Fibroblast of skin of right biceps (primary cell): ENCODE measurements at places on chromosomes 5 and 9.

DNA sequence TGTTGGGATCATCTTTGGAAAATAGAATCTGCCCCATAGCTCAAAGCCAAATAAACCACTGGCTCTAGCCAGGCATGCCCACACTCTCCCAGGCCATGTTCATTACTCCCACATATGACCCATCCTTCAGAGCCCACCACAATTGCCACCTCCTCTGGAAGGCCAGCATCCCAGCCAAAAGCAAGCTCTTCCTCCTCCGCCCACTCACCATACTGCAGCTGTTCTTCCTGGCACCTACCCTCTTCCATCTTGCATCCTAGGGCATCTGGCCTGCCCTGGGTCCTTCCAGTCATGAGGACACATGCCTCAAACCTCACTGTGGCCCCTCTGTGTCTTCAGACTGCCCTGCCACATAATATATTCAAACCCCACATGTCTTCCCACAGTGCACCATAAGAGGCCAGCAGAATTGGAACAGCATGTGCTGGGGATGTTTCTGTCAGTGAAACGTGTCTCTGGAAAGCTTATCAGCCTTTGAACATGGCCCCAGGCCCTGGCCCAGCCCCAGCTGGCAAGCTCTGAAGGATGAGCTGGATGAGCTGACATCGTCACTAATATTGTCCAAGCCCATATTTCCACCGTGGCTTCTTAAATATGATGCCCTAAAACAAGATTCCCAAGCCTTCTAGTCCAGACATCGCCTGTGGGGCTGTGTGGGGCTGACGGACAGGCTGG, 230.8 kb downstream of the AGTPBP1 start:
- DNase-seq, result no peak

GRCh38 chr5:113507601-113508000, 5.9 kb upstream of the YTHDC2 start:
- DNase-seq, result no peak

- DNase-seq, result no peak
Measured at GRCh38 chr5:137236849-137237507, 262.1 kb downstream of the SPOCK1 start.

- DNase-seq, result no peak
Measured at GRCh38 chr5:168600409-168600808, 21.2 kb upstream of the PANK3 start.

- DNase-seq, result peak; percentile 82
Measured at GRCh38 chr5:77305956-77306355, 95.5 kb downstream of the PDE8B start.

GRCh38 chr9:89743573-89744254, 138.9 kb downstream of the GADD45G start:
- DNase-seq, result no peak

GRCh38 chr9:77999231-77999631, 32.4 kb downstream of the GNAQ start:
- peak; percentile 26 for DNase-seq

GRCh38 chr5:171898386-171898785, 108.1 kb downstream of the FBXW11 start:
- DNase-seq, result no peak

GRCh38 chr5:40754381-40755092, 1.2 kb downstream of the TTC33 start:
- peak; percentile 25 for DNase-seq

DNA sequence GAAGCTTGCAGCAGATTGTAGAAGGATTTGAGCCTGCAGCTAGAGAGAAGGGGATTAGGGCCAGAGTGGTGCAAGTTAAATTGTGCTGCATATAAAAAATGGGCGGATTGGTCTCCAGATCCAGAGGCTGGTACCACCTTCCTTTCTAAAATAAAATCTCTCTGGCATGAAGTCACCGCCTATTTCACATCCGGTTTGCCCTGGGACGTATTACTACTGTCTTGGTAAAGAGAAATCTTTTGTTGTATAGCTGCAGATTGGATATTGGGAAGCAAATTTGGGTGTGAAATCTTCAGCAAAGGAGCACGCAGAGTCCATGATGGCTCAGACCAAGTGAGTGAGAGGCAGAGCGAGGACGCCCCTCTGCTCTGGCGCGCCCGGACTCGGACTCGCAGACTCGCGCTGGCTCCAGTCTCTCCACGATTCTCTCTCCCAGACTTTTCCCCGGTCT, at the start of gene GABRA1:
GABRA1 (plus strand) TSS at position 180 of the 451 bp plus-strand sequence. CDS start 2,691 bp downstream, outside the sequence.
- DNase-seq, result no peak

DNA sequence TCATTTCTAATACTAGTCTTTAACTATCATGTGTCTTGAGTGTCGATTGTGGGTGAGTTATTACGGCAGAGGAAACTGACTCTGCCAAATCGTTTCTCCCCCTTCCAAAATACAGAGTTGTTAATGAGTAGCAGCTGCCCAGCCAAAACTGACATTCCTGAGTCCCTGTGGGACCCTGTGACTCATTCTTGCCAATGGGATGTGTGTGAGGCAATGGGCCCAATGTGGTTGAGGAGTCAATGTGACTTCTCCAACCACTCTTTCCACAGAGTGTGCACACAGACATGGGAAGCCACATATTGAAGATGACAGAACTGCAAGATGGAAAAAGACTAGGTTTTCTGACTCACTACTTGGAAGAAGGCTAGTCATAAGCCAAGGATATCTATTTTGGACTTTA, 434.7 kb downstream of the DTWD2 start:
- DNase-seq, result peak; percentile 100

DNA sequence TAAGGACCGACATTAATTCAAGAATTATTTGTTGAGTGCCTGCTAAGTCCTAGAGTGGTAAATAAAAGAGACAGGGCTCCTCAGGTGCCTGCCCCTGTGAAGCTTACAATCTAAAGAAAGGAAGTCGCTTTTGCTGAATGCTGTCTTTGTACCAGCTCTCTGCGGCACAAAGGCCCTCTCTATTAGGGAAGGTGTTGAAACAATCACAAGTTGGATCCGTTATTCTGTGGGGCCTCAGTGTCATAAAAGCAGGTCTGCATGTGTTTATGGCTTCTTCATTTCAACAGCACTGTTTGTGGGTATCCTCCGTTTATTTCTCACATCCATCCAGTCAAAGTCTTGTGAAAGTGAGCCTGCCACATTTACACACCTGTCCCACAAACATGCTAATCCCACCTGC, 7.0 kb upstream of the MVB12B start:
- no peak for DNase-seq

DNA sequence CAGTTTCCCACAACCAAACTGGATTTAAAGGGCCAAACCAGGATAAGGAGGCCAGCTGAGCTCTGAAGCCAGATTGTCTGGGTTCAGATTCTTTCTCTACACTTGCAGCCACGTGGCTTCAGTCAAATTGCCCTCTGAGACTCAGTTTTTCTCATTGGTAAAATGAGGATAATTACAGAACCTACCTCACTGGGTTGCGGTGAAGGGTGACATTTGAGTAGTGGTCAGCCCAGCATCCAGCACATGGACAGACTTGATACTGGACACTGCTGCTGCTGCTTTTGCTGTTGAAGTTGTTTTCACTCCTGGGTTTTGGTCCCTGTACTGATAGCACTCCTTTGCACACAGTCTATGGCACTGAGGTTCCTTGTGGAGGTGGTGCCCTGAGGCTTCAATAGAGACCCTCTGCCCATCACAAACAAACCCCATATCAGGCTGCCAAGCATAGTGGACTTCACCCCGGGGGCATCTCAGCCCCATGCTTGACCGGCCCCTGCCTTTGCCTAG, 25.7 kb upstream of the CDKN2AIPNL start:
- no peak for DNase-seq

DNA sequence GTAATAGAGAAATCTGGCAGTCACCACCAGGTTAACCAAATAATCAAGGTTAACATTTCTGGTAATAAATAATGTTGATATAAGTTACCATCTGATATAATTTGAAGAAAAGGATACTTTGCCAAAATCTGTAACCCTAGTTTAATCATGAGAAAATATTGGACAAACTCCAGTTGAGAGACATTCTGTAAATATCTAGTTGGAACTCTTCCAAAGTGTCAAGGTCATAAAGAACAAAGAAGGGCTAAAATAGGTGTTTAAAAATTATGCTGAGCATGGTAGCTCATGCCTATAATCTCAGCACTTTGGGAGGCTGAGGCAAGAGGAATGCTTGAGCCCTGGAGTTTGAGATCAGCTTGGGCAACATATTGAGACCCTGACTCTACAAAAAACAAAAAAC, 253.3 kb downstream of the MRPS30 start:
- no peak for DNase-seq

GRCh38 chr5:119742311-119742710, 113.0 kb downstream of the FAM170A start:
- no peak for DNase-seq

DNA sequence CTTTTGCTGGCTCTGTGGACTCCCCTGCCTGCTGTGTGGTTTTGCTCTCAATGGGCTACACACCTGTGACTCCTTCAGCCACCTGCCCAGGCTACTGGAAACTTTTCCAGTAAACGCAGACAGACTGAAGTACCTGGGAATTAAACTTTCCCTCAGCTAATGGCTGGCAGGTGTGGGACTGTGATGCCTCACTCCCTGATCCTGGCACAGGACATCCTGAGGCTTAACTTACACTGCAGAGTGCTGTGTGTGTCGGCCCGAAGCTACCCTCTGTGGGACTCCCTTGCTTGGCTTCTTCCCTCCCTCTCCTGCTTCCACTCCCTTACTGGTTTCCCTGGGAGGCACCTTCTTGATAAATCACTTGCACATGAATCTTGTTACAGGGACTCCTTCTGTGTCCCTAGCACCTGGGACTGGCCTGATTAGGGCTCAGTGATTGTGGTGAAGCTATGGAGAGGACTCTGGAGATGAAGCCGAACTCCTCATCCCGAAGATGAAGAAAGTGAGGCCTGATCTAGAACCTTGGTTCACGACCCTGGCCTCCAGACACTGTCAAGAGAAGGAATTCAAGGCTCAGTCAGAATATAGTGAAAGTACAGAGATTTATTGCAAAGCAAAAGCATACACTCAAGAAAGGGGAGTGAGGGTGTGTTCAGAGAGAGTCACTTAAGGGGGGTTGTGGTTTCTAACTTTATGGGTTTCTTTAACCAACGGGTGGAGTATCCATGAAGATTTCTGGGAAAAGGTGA, 113.4 kb upstream of the ALDH1B1 start:
- no peak for DNase-seq

- DNase-seq, result peak; percentile 52
Measured at GRCh38 chr5:180816608-180817534, 14.3 kb upstream of the MGAT1 start.

DNA sequence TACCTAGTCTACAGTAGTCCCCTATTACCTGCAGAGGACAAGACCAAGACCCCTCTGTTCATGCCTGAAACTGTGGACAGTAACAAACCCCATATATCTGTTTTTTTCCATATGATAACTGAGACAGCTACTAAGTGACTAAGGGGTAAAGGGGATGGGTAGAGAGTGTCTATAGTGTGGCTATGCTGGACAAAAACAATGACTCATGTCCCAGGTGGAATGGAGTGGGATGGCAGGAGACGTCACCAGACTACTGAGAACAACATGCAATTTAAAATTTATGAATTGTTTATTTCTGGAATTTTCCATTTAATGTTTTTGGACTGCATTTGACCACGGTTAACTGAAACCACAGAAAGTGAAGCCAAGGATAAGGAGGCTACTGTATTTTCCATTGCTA, 171.8 kb downstream of the AGTPBP1 start:
- peak; percentile 32 for DNase-seq

DNA sequence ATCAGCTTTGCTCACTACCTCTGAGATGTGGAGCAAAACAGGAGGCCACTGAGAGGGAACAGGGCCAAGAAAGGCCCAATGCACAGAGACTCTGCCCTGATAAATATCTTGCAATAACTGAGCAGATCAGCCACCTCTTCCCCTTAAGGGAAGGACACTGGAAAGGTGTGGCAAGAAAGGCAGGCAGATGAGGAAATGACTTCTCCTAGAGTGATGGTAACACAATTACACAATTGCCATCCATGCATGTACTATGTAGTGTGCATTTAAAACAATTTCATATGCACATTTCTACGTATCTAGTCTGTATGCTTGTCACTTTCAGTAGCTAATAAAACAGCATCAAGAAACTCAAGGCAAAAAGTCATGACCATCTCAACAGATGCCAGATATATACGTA, 322.5 kb downstream of the DRD1 start:
- DNase-seq, result no peak

DNA sequence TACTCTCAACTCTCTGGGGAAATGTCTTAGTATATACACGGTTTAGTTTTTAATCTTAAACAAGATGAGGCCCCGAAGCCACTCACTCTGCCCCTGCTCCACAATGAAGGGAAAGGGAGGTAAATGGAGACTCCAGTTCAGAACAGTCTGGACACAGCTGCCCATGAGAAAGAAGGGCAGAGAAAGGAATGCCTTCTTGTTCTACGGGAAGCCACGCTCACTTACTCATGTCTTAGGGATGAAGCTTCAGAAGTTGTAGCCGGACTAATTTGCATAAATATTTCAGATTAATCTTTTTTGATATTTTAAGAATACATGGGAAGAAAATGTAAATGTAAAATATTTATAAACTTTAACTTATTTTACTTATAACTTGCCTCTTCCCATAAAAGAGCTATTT, 94.0 kb downstream of the COL23A1 start:
- DNase-seq, result peak; percentile 37

- no peak for DNase-seq
Measured at GRCh38 chr5:169847519-169847918, 132.8 kb downstream of the INSYN2B start.

- DNase-seq, result no peak
Measured at GRCh38 chr9:10274988-10275387, 337.8 kb downstream of the PTPRD start.

DNA sequence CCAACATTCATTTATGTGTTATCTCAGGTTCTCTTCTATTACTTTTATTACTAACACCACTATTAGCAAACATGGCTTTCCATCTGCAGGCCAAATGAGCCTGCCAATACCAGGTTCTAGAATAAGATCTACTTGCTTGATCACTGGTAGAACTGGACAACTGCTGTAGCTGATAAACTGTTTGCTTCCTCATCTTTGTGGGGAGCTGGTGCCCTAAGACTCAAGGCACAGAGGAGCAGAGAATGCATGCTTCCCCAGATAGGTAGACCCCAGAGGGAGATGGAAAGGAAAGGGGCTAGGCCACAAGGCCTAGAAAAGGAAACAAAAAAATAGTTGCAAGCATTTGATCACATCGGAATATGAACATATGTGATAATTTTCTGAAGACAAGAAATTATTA, 30.7 kb upstream of the AUH start:
- DNase-seq, result no peak

DNA sequence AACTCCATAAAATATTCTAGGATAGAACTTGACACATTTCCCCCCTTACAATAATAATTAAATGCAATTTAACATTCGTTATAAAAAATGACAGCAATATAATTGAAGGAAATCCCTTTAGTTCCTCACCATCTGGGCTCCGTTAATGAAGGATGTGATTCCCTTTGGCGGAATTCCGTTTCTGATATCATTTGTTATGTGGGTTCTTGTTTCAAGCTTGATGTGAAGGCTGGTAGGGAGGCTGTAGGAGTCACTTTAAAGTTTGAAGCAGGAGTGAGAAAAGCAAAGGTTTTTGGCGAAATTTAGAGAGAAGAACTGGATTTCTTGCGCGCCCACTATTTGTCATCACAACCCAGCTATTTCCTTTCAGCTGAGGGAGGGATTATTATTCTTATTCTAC, 4.0 kb downstream of the RGS7BP start:
- no peak for DNase-seq
